Muscle of leg (tissue), 16 donors: ENCODE measurements at places on chromosomes 1 and 21. TPM values are rescaled to one million over a fixed set of nuclear protein-coding genes. Genes with fewer than 3 reads are reported as not detected.
A peak's percentile ranks its signal among the peaks of the same experiment; 100 is the strongest.

DNA sequence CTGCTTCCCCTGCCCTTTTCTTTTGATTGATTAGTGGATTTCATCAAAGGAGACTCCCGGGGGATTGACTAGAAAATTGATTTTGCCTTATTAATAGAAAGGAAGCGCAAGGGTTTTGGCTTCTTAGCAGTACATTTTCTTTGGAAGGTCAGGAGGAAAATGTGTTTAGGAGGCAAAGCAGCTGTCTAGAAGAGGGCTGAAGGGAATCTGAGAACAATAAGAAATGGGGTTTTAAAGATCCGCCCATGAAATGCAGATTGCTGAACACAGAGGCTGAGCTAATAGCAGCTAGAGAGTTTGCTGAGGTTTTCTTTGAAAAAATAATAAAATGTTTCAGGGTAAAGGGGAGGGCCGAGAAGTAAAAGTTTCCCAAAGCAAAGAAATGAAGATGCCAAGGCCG lies 4.9 kb downstream of the SERTAD4 start:
- DNase-seq = peak; percentile 80

- DNase-seq = peak; percentile 87
These were observed 1344.7 kb downstream of the NCAM2 start for GRCh38 chr21:22342889-22343288.

DNA sequence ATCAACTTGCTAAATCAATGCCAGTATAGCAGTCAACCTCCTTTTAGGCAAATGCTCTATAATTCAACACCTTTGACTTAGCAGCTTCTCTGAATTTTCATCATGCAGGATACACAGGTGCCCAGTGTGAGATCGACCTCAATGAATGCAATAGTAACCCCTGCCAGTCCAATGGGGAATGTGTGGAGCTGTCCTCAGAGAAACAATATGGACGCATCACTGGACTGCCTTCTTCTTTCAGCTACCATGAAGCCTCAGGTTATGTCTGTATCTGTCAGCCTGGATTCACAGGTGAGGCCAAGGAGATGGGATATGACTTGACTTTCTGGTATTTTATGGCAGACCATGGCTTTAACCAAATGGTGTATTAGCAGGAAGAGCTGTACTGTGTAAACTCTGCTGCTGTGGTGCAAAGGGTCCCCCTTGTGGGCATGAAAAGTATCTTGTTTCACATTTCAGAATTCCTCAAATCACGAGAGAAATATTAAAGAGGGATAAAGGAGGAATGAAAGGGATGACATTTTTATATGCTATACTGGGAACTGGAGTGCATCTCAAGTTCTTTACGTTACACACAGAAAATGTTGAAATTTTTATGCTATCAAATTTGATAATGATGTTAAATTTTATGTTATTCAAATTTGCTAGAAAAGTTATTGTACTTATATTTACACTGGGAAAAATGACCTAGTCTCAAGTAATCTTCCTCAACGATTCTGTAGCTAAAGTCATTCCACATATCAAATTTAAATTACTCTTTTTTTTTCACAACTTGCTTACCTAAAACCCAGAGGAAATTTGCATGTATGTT lies 88.9 kb downstream of the CRB1 start:
- no peak for DNase-seq

- peak; percentile 78 for DNase-seq
These were observed 25.0 kb upstream of the LAPTM5 start for GRCh38 chr1:30782361-30783255.

- DNase-seq = no peak
These were observed 26.4 kb downstream of the CAPZB start for GRCh38 chr1:19458815-19459417.

The LINGO4 gene
- 0.09 TPM for polyA plus RNA-seq

The SLX9 gene
- 19.2 TPM for polyA plus RNA-seq
